ENCODE measurements at places on chromosomes 12 and 14. TPM values are rescaled to one million over a fixed set of nuclear protein-coding genes. Genes with fewer than 3 reads are reported as not detected.

- no peak for DNase-seq
Measured at GRCh38 chr12:72982356-72982755, 710.2 kb downstream of the TRHDE start.

GRCh38 chr14:101482066-101482465 is 79.2 kb upstream of the DIO3 start:
- DNase-seq = no peak

- no peak for DNase-seq
Measured at GRCh38 chr12:132617822-132618682, 524 bp upstream of the P2RX2 start.

DNA sequence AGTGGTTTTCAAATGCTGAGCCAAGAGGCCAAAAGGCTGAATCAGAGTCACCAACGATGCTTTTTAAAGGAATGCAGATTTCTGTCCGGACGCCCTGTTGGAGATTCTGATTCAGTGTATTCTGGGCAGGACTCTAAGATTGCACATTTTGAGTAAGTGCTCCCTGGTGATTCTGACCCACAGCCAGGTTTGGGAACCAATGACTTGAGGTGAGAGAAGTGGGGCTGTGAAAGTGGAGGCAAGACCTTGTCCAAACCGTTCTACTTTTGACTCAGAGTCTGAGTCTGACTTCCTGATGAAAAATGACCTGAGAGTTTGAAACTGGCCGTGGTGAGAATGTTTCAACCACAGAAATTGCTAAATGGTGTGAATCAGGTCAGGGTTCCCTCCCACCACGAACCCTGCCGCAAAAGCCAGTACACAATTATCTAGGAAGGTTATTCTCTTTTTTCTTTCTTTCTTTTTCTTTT is 90.2 kb downstream of the NTN4 start:
- DNase-seq = no peak

Gene TMEM30B
- 12.1 TPM for total RNA-seq

DNA sequence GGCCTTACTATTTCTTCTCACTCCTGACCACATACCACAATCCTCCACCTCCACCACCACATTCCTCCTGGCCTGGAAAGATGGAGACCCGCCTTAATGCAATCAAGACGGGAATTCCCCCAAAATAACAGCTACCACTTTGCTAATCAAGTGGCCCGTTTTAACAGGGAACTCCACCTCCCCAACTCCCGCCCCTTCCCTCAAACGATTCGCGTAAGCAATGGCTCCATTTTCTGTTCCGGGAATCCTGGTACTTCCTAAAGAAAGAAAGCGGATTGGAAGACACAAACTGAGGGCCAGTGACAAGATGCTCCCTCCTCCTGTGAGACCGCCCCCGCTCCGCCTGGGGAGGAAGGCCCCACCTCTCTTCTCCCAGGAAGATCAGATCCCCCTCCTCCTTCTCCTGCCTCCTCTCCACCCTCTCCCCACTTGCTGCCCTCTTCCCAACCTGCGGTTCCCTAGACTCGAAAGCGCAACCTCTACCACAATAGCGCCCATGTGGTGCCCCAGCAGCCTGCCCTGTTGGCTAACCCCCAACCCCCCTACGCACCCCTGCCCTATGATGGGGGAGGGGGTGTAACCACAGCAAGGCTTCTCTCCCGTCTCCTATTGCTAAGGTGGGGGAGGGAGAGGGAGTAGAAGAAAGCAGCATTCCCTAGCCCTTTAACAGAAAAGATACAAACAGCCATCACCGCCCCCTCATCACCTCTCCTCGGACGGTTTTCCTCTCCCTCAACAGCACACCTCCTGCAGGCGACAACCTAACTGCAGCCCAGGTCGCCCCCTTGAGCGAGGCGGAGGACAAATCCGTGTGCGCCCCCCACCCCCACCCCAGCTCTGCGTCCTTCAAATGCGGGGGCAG is 777 bp downstream of the ARF3 start:
- DNase-seq = no peak

Gene GYS2
- total RNA-seq = not detected

- DNase-seq = no peak
Measured at GRCh38 chr12:105783983-105784947, 354.5 kb downstream of the NUAK1 start.

Gene CLEC2A
- not detected for total RNA-seq

Gene PKP2
- total RNA-seq = not detected

GRCh38 chr12:40499856-40500255 is 192.4 kb upstream of the CNTN1 start:
- DNase-seq = no peak

Gene MARK3
- total RNA-seq = 123 TPM

Gene EIF2S1
- total RNA-seq = 34.4 TPM

GRCh38 chr14:23559926-23560520 is 4.0 kb downstream of the THTPA start:
- DNase-seq = no peak

Measured in CD8-positive, alpha-beta T cell (primary cell).